EL (cell line): ENCODE measurements at places on chromosomes 3 and 15.

- DNase-seq = no peak
Measured at GRCh38 chr3:61547625-61548024, 13.7 kb upstream of the PTPRG start.

GRCh38 chr15:65326117-65326526 lies 21.6 kb downstream of the RNU5B-1 start:
- DNase-seq = peak; percentile 11

GRCh38 chr3:17028363-17028762 lies 143.6 kb downstream of the PLCL2 start:
- no peak for DNase-seq

DNA sequence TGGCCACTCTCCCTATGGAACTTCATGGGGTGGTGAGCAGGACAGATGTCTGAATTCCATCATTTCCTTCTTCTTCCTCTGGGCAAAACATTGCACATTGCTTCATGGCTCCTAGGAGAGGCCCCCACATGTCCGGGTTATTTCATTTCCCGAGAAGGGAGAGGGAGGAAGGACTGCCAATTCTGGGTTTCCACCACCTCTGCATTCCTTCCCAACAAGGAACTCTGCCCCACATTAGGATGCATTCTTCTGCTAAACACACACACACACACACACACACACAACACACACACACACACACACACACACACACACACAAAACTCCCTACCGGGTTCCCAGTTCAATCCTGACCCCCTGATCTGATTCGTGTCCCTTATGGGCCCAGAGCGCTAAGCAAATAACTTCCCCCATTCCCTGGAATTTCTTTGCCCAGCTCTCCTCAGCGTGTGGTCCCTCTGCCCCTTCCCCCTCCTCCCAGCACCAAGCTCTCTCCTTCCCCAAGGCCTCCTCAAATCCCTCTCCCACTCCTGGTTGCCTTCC lies 1.9 kb downstream of the RHO start:
- DNase-seq = peak; percentile 34

- no peak for DNase-seq
Measured at GRCh38 chr15:82043130-82043673, 2.6 kb downstream of the MEX3B start.

DNA sequence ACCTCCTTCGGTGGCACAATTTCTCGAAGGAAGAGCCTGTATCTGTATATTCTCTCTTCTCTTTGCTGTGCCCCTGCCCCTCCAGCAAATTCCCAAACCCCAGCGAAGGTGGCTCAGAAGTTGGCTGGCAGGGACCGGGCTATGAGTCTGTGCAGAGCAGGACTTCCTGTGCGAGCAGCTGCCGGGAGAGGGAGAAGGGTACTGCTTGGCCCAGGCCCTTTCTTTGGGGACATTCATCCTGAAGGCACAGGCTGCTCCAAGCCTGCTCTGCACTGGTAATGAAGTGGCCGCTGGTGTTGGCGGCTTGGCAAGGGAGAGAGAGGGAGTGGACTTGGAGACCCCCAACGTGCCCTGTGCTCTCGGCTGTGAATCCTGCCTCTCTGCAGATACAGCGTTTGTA lies 1.5 kb downstream of the SLC6A11 start:
- no peak for DNase-seq

- DNase-seq = peak; percentile 37
Measured at GRCh38 chr3:11820531-11821041, 26.1 kb downstream of the TAMM41 start.

- no peak for DNase-seq
Measured at GRCh38 chr15:66900586-66901310, 164.7 kb upstream of the SMAD3 start.

GRCh38 chr3:186691676-186692075 lies 25.5 kb upstream of the KNG1 start:
- no peak for DNase-seq
